CD4-positive, alpha-beta T cell (primary cell): ENCODE measurements at places on chromosomes 16 and 17.

DNA sequence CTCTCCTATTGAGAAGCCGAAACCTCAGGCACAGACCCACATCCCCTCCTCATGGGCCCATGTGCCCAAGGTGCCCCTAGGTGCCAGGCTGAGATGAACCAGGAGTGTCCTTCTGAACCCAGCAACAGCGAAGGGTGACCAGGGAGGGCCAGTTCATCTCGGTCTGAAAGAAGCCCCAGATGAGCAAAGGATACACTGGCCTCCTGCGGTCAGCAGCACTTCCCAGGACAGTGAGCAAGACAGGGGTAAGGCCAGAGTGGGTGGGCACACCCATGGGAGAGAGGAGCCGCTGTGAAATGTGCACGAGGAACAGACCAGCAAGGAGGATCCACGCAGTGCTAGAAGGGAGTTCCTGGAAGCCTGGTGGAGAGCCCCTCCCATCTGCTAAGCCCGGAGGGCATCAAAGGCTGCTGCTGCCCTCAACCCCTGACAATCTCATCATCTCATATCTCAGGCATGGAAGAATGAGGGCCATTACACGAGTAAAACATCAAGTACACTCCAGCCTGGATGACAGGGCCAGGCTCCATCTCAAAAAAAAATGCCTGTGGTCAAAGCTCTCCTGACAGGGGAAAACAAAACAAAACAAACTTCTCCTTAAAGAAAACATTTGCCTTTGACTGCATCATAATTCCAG is 3.3 kb upstream of the HBZ start:
- no peak for DNase-seq

GRCh38 chr16:69706256-69706974 is 19.9 kb downstream of the NQO1 start:
- DNase-seq: no peak

- no peak for DNase-seq
Measured at GRCh38 chr16:20865420-20866131, 34.6 kb downstream of the DCUN1D3 start.

- no peak for DNase-seq
Measured at GRCh38 chr16:81415751-81416150, 28.9 kb upstream of the CMIP start.

- DNase-seq: no peak
Measured at GRCh38 chr17:8122924-8123694, 797 bp downstream of the HES7 start.

DNA sequence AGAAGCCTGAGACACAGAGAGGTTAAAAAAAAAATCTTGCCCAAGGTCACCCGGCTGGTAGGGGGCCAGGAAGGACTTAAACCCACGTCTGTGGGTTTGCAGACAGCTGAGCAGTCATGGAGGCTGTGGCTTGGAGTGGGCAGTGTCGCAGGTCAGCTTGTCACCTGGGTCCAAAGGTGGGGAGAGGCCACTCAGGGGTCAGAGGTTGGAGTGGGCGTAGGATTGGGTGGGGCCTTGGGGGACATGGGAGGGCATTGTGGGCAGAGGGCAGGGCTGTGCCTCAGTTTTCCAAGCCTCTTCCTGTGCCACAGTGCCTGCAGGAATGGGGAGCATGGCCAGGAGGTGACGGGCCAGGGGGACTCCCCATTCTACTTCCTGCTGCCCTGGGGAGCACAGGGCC is 2.0 kb upstream of the NDRG4 start:
- DNase-seq: no peak

- peak; percentile 52 for DNase-seq
Measured at GRCh38 chr16:11405331-11406176, 60.3 kb downstream of the RMI2 start.

GRCh38 chr16:79101491-79101890 is 499.0 kb downstream of the MAF start:
- no peak for DNase-seq

GRCh38 chr17:6532441-6532885 is 23.9 kb downstream of the PITPNM3 start:
- no peak for DNase-seq

DNA sequence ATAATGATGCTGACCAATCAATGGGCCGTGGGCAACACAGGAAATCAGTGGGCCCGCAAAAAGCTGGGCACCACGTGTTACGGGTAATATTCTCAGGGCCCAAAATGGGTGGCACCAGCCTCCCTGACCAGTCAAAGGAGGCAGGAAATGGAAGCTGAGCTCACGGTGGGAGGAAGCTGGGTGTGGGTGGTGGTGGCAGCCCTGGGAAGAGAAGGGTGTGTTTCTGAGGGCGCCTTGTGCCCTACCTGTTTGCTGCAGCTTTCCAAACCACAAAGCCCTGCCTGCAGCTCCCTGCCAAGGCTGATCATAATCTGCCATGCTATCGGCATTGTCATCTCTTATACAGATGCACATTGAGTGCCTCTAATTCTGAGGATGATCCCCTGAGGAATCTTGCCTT is 457.9 kb downstream of the SLC39A11 start:
- DNase-seq: no peak

GRCh38 chr17:17900615-17901520 is 64.1 kb upstream of the SREBF1 start:
- no peak for DNase-seq

- no peak for DNase-seq
Measured at GRCh38 chr17:59493867-59494266, 71.5 kb upstream of the DHX40 start.

- no peak for DNase-seq
Measured at GRCh38 chr16:70646260-70647241, at the start of gene IL34. TSS of gene IL34 (plus strand) at chr16:70646559. CDS start at chr16:70646948, 389 bp downstream.

GRCh38 chr16:29665294-29666077 is 2.4 kb downstream of the SPN start:
- DNase-seq: no peak

GRCh38 chr16:87723226-87723623 is 42.6 kb downstream of the KLHDC4 start:
- DNase-seq: peak; percentile 44

- DNase-seq: no peak
Measured at GRCh38 chr17:40349895-40350688, 14.4 kb downstream of the GJD3 start.

DNA sequence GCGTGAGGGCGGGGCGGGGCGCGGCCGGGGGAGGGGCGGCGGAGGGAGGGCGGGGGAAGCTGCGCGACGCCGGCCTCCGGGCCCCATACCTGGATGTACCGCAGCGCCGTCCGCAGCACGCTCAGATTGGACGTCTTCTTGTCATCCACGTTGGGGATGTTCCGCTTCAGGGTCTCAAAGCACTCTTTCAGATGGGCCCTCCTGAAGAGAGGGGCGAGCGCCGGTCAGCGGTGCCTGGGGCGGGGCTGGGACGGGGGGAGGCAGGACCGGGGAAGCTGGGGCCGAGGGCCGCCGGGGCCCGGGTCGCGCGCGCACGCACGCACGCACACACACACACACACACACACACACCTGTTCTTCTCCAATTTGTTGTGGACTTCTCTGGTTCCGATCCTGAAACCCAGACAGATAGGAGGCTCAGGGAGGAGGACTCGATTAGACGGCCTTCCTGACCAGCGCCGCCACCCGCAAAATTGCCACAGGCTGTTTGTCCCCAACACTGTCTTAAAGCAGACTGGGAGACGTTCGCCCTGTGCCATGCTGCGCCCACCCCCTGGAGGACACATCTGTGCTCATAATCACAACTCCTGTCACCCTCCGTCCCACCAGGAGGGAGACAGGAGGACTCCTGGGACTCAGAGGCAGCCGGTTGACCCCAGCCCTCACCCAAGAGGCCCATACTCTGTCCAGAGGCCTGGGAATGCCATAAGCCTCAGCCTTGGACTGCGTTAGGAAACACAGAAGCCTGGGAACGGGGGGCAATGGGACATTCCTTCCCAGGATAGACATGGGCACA is 6.7 kb downstream of the MNT start:
- no peak for DNase-seq

DNA sequence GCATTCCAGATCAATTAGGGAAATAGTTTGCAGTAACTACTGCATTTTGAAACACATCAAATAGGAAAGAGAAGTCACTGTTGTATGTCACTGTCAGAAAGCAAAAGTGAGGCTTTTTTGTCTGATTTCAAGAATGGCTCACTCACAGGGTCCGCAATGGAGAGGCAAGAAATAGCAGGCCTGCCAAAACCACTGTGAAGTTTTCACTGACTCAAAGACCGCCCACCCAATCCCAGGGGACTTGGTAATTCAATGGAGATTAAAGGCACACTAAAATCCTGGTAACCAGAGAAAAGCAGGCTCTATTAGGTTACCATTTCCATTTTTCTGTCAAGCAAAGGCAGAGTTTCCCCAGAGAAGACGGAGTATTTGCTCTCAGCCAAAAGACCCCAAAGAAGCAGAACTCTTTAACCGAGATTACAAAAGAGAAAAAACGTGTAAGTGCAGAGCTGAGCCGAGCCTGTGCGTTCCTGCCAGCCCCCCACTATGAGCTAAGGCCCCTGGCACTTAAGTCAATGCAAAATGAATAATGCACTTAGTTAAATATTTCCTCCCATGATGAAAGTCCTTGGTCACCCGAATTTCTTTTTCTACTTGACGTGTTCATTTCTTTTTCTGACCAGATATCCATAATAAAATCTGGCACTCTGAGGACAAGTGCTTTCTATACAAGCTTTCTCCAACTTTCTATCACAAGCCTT is 57.0 kb downstream of the FOXL1 start:
- DNase-seq: no peak

DNA sequence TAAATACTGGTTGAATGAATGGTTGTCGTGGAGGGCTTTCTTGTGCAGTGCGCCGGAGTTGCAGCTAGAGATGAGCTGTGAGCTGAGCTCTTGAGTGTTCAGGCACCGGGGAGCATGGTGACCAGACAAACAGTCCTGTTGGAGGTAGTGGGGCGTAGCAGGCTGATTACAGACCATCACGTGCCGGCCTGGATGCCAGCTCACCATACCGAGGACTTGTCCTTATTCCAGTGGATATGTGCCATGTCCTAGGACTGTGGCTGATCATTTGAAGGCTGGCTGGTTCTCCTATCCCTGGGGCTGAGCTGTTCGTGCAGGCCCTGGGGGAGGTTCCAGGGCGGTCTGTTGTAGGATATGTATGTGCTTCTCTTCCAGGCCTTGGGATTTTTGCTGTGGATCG is 60.0 kb downstream of the ABCC1 start:
- no peak for DNase-seq

DNA sequence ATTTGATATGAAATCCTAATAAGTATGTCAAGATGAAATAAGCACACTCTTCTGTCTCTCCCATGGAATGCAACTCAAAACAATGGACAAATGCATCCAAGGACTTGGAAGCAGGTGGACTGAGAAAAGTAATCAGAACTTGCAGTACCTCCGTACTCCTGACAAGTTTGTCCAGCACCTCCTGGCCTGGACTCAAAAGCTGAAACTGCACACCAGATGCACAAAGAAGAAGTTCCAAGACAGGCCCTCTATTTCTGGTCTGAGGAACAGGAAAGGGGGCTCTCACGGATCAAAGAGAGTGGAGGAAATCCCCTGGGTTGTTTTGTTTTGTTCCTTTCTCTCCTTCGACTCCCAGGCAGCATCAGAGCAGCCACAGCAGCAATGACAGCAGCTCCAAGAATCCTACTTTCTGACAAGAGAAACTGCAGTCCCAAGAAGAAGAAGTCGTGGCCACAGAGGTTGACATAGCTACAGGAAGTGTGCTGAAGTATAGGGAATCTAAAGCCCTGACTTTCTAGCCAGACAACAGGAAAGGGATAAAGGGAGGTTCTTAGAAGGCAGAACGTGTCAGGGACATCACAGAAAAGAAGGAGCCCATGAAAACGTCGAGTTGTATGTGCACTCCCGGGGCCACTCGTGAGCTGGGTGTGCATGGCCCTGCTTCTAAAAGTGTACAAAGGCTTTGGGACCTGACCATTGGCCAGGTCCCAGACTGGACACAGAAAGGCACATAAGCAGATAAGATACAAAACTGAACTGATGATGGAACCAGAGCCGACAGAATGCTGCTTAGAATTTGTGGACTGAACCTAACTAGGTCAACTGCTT is 29.3 kb downstream of the AKAP10 start:
- DNase-seq: no peak

DNA sequence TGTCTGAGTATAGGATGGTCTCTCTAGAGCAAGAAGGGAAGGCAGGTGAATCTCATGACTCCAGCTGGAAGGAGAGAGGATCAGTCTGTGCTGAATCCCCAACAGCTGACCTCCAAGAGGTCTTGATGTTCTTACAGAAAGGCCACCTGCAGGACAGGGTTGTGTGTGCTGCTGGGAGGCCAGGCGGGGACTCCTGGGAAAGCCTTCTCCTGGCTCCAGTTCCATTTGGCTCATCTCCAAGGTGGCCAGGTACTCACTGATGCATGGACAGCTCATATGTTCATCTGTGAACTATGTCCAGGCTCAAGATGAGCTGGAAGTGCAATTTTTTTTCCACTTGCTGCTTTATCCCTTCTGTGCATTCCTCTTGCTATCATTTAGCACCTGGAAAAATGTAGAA is 730.2 kb upstream of the RBFOX1 start:
- DNase-seq: no peak

DNA sequence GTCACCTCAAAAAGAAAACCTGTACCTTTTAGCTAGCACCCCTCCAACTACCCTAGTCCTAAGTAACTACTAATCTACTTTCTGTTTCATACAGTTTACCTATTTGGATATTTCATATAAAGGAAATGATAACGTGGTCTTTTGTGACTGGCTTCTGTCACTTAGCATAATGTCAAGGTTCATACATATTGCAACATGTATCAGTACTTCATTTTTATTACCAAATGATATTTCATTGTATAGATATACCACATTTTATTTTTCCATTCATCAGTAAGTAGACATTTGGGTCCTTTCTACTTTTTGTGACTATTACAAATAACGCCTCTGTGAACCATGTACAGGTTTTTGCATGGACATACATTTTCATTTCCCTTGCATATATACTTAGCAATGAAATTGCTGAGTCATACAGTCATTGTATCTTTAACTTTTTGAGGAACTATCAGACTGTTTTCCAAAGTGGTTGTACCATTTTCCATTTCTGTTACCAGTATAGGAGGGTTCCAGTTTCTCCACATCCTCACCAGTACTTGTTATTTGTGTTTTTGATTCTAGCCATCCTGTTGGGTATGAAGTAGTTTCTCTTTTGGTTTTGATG is 23.7 kb downstream of the MOSMO start:
- DNase-seq: no peak

DNA sequence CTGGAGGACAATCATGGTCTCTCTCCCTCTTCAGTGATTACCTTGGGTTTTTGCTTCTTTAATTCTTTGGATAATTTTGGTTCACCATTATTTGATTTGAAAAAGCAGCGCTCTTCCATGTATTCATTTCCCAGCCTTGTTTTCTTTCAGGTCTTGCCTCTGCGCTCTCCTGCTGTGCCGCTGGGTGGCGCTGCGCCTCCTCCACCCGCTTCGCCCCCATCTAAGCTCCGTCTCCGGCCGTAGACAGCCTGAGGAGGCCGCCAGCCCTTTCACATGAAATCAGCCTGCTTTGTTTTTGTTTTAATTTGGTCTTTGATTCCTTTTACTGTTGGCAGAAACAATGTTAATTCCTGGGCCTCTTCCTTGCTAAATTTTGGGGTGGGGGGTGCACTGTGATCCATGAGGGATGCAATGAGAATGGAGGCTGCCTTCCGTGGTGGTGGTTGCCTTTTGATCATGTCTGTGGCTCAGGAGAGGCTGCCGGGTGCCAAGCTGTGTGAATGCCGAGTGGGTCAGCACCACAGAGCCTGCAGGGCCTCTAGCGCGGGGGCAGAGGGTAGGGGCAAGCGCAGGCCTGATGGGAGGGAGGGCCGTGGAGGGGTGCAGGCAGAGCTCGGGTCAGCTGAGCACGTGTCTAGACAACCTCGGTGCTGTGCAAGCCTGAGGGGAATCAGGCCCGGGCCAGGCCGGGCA is 64.1 kb downstream of the PLD6 start:
- peak; percentile 55 for DNase-seq
